A549 treated with ZK216348 at 1 μM for 4 hours (cell line): ENCODE measurements at places on chromosomes 6 and 20. TPM values are rescaled to one million over a fixed set of nuclear protein-coding genes. Genes with fewer than 3 reads are reported as not detected.

The CHRNA4 gene
- total RNA-seq, result 0.06 to 0.63 TPM (median 0.45 TPM) in 5 replicates

The STK35 gene
- 10.2 to 14.1 TPM (median 12.6 TPM) in 5 replicates for total RNA-seq

The TNFRSF6B gene
- total RNA-seq, result 0.33 to 1.4 TPM (median 0.86 TPM) in 5 replicates

The MAP3K5 gene
- 2.3 to 3.3 TPM (median 2.7 TPM) in 5 replicates for total RNA-seq

The SLC52A3 gene
- 0.34 to 0.78 TPM (median 0.51 TPM) in 5 replicates for total RNA-seq

The HRH3 gene
- not detected in 5 replicates for total RNA-seq

The ADTRP gene
- total RNA-seq, result 0.49 to 1.2 TPM (median 0.90 TPM) in 5 replicates

The TXLNB gene
- total RNA-seq, result not detected in 5 replicates

The BHLHE23 gene
- total RNA-seq, result not detected in 5 replicates

The TFAP2C gene
- 14.4 to 16.9 TPM (median 15.0 TPM) in 5 replicates for total RNA-seq

The BEND6 gene
- total RNA-seq, result 0.63 to 1.8 TPM (median 1.3 TPM) in 5 replicates

The GTSF1L gene
- not detected in 5 replicates for total RNA-seq

The GPSM3 gene
- total RNA-seq, result 0.16 to 0.88 TPM (median 0.40 TPM) in 5 replicates

The CCHCR1 gene
- 6.1 to 10.1 TPM (median 7.2 TPM) in 5 replicates for total RNA-seq

The FLOT1 gene
- 75.5 to 109 TPM (median 97.4 TPM) in 5 replicates for total RNA-seq

The FUT9 gene
- total RNA-seq, result not detected in 5 replicates

The SRMS gene
- total RNA-seq, result 0.18 to 0.22 TPM in 2 of 5 replicates, not detected in the others

The BAK1 gene
- total RNA-seq, result 28.0 to 41.5 TPM (median 40.7 TPM) in 5 replicates

The ZSCAN23 gene
- not detected in 5 replicates for total RNA-seq

The ZSWIM1 gene
- 4.5 to 6.4 TPM (median 5.2 TPM) in 5 replicates for total RNA-seq
